Activated CD8-positive, alpha-beta memory T cell treated with anti-CD3 and anti-CD28 coated beads, Interleukin-2, amount 10 ng/mL, durations not matched to agents 7 days and 5 days (primary cell): ENCODE measurements at places on chromosomes 16 and 17. TPM values are rescaled to one million over a fixed set of nuclear protein-coding genes. Genes with fewer than 3 reads are reported as not detected.

GRCh38 chr17:78687944-78688343 is 94.1 kb downstream of the CYTH1 start:
- no peak for DNase-seq

- no peak for DNase-seq
Observed at GRCh38 chr16:2019921-2020831, 591 bp downstream of the NPW start.

GRCh38 chr16:67430504-67430976 is 381 bp upstream of the HSD11B2 start:
- DNase-seq, result no peak

The KRTAP9-2 gene
- total RNA-seq, result not detected

The PCGF2 gene
- 2.5 TPM for total RNA-seq

The KRT33A gene
- not detected for total RNA-seq

The GP2 gene
- total RNA-seq, result not detected

GRCh38 chr17:47776330-47777197 is 43.5 kb downstream of the TBX21 start:
- DNase-seq, result peak; percentile 55

DNA sequence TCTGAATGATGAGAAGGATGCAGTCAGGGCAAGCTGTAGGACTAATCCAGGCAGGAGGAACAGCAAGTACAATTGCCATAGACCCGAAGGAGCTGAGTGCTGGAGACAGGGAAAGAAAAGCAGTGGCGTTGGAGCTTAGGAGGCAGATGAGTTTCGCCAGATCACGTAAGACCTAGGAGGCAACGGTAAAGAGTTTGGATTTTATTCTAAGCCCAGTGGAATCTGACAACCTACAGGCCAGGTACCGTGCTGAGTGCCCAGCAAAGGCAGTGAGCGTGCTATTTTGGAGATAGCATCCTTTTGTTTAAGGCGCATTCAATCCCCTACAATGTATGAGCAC is 1.2 kb downstream of the USP43 start:
- DNase-seq, result no peak

DNA sequence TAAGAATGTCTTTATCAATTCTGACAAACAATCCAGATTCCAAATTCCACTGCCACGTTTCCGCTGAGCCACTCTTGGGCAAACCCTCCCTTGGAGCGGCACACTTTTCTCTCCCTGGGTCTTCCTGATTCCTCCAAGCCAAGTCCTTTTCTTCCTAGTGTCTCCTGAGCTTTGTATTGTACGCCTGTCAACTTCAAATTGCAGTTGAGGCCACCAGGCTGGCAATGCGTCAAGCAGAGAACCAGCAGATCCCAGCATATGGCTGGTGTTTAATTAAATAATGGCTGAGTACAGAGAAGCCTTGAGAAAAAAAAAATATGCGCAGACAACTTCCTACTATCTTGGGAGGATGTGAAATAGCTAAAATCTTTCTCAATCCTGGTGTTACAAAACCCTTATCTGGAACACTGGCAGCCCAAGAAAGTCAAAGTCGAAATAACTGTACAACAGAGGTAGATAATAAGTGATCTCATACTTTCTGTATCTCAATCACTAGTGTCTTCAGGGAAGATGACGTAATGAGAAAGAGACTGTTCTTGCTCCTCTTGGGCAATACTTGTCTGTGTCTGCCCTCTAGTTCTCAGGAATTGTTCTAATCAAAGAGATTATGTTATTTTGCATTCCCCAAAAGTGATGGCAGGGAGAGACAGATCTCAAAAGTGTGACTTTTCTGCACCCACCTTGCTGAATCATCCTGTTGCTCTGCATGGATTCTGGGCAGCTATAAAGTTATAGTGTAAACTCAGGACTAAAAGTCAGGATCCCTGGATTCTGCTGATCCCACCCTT is 15.0 kb downstream of the SMIM36 start:
- no peak for DNase-seq

The C17orf50 gene
- not detected for total RNA-seq

- no peak for DNase-seq
Observed at GRCh38 chr17:17951524-17951923, 20.7 kb downstream of the TOM1L2 start.

- no peak for DNase-seq
Observed at GRCh38 chr16:4966736-4967453, 8.8 kb downstream of the SEC14L5 start.

DNA sequence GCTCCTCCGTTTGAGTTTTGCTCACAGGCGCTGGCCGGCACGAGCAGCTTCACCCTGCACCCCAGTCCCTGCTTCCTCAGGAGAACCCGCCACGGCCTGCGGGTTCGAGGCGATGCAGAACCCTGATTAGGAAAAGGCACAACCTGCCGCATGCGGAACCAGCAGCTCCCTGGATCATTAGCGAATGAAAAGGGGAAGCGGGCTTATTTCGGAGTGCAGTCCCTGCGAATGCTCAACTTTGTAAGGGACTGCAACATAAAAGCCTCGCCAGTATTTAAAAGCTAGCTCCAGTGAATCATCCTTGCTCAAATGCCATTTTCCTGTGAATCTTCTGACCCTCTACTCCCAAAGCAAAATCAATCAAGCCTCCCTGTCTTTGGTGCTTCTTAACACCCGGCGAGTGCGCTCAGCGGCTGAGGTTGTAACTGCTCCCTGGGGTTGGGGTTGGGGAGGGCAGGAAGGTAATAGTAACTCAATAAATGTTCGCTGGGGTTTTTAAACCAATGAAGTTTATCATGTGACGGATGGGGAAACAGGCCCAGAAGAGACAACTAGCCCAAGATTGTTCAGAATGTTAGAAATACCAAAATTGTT is 678 bp upstream of the AKAP10 start:
- DNase-seq, result peak; percentile 58

DNA sequence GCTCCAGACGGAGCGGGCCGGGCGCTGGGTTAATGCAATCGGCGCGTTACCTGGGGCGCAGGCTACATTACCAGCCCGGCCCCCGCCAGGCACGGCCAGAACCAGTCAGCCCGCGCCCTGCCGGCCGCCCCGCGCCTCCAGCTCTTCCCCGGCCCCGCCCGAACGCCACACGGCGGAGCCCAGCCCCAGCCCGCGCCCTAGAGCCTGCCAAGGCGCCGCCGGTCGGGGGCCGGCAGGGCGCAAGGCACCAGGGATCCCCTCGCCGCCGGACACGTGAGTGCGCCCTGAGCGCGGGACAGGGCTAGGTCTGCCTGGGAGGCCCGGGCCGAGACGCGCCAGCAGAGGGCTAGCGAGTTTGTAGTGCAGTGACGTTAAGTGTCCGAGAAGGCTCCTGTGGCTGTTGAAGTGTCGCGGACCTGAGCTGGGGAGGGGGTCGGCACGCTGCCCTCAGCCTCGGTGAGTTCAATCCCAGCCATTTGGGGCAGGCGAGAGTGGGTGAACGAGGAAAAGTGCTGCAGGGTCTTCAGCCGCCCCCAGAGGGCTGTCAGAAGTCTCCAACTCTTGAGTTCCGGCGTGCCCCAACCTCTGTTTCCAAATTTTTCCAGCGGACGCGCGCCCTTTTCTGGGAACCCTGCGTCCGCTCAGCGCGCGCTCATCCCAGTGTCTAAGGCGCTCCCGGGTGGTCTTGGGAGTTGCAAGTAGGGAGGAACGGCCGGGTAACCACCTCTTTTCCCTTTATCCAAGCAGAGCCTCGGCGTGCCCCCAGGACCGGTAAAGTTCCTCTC is at the start of gene SLC6A2:
SLC6A2 (plus strand) TSS at position 92 of the 785 bp plus-strand sequence. CDS start 707 bp downstream, outside the sequence.
- DNase-seq, result no peak

The HOXB4 gene
- 7.8 TPM for total RNA-seq

- no peak for DNase-seq
Observed at GRCh38 chr16:5575121-5575520, 477.5 kb upstream of the EEF2KMT start.

GRCh38 chr17:74833501-74834377 is 25.9 kb downstream of the GRIN2C start:
- DNase-seq, result no peak

DNA sequence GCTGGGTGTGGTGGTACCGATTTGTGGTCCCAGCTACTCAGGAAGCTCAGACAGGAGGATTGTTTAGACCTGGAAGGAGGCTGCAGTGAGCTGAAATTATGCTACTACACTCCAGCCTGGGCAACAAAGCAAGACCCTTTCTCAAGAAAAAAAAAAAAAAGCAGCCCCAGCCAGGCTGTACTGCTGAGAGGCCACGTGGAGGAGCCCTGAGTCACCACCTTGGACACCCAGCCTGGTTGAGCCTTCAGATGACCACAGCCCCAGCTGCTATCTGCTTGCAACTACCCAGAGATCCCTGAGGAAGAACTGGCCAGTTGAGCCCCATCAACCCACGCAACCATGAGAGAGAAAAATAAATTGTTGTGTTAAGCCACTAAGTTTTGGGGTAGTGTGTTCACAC is 23.6 kb upstream of the GPRC5C start:
- DNase-seq, result no peak

- DNase-seq, result peak; percentile 39
Observed at GRCh38 chr16:27398894-27399853, 2.8 kb upstream of the IL21R start.

GRCh38 chr17:73669771-73670170 is 25.5 kb upstream of the SDK2 start:
- no peak for DNase-seq

DNA sequence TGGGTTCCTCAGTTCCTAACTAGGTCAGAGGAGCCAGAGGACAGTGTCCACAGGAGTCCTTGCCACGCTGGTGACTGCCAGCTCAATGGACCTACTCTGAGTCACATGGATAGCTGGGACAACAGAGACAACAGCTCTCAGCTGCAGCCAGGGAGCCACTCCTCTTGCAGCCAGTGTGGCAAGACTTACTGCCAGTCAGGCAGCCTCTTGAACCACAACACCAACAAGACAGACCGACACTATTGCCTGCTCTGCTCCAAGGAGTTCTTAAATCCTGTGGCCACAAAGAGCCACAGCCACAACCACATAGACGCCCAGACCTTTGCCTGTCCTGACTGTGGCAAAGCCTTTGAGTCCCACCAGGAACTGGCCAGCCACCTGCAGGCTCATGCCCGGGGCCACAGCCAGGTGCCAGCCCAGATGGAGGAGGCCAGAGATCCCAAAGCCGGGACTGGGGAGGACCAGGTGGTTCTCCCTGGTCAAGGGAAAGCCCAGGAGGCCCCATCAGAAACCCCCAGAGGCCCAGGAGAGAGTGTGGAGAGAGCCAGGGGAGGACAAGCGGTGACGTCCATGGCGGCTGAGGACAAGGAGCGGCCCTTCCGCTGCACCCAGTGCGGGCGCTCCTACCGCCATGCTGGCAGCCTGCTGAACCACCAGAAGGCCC is 6.7 kb downstream of the ZNF646 start:
- no peak for DNase-seq

GRCh38 chr16:52470585-52470984 is 76.4 kb downstream of the TOX3 start:
- no peak for DNase-seq

DNA sequence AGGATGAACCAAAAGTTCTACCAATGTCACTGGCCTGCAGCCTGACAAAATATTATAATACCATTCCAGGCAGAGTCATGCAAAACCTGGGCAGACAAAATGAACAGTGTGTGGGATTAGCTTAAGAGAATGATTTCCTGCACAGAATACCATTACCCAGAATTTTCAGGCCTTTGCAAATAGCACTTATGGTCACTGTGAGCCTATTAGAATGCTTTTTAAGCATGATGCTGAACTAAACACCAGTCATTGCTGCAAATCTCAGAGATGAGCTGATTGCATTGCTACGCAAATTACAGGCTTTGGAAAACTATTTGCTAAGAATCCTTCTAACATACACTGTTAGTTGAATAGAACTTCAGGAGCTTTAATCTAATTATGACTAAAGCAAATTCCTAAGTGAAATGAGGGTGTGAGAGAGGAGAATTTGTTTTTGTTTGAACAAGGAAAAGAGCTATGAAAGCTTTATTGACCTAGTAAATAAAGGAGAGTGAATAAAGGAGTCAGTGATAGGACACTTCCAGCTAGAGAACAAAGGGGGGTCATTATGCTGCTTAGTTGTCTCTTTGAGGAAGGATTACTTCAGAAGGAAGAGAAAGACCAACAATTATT is 398.8 kb downstream of the HS3ST3B1 start:
- no peak for DNase-seq

DNA sequence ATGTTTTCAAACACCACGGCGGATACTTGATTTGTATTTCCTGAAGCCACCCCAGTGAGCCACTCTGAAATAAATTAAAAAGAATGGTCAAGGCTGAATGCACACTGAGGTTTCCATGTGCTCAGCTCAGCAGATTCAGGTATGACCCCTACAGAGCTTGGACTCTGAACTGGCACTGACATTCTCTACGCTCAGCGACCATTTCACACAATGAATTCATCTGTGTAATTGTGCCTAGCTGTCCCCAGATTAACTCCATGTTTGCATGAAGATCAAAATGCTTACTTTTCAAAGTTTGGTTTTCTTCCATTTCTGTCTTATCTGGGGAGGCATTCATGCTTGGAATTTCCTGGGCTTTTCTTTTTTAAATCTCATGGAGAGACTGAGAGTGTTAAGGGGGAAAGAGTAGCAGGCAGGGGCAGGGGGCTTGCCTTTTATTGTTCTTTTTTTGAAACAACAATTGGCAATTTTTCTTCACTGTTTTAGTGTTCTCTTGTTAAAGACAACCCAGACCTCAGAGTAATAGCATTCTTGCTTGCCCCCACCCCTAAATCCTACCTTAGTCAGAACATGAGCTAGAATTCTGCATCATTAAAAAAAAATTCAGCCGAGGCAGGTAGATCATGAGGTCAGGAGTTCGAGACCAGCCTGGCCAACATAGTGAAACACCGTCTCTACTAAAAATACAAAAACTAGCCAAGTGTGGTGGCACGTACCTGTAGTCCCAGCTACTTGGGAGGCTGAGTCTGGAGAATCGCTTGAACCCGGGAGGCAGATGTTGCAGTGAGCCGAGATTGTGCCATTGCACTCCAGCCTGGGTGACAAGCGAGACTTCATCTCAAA is 85.5 kb upstream of the HNF1B start:
- no peak for DNase-seq

DNA sequence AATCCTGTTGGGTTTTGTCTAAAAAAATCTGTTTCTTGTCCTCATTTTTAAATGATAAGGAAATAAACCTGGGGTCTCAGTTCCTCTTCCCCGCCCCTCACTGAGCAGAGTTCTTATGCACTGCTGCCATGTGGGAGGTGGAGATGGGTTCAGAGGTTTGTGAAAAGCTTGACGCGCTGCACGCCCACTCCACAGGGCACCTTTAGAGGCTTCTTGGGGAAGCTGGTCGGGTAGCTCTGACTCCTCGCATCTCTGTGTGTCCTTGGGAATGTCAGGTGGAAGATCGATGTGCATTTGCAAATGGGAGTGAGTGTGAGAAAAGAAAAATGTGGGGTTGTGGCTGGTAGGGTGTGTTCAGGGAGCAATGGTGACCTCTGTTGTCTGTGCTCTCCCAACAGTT is 4.7 kb upstream of the ZNHIT3 start:
- DNase-seq, result no peak

DNA sequence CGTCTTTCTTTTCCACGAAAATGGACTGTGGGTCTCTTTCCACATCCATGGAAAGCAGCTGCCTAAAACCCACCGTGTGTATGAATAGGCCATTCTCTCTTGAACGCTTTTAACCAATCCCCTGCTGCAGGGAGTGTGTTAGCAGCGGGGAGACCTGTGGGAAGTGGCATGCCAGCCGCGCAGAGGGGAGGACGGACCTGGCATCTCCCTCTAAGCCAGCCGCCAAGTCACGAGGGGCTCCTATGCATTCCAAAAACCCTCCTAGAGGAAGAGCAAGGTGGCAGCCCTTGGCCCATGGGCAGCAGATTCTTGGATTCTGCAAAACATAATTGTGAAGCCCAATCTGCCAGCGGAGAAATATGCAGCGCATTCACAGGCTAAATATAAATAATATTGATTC is 15.4 kb downstream of the RBFOX3 start:
- DNase-seq, result no peak
